ENCODE measurements at places on chromosomes 12 and 14. TPM values are rescaled to one million over a fixed set of nuclear protein-coding genes. Genes with fewer than 3 reads are reported as not detected.

Gene DBX2
- total RNA-seq: not detected

Gene OVCH1
- total RNA-seq: not detected

Gene PLA2G1B
- 0.67 TPM for total RNA-seq

Gene NANOG
- total RNA-seq: 0.23 TPM

Gene BICDL1
- total RNA-seq: 2.3 TPM

Gene B4GALNT3
- total RNA-seq: 1.8 TPM

GRCh38 chr14:68971411-68972035 is 7.6 kb downstream of the ACTN1 start:
- peak; percentile 2 for DNase-seq

DNA sequence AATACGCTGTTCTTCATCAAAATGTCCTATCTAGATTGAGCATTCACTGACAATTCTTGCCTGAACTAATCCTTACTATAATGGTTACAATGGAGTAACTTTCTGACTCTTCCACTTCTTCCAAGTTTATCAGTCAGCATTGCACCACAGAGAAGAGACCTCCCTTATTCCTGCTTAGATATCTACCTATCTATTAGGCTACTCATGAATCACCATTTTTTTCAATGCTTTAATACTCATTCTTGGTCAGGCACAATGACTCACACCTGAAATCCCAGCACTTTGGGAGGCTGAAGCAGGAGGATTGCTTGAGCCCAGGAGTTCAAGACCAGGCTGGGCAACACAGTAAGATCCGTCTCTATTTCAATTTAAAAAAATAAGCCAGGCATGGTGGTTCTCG is 39.3 kb downstream of the RPS6KA5 start:
- no peak for DNase-seq

DNA sequence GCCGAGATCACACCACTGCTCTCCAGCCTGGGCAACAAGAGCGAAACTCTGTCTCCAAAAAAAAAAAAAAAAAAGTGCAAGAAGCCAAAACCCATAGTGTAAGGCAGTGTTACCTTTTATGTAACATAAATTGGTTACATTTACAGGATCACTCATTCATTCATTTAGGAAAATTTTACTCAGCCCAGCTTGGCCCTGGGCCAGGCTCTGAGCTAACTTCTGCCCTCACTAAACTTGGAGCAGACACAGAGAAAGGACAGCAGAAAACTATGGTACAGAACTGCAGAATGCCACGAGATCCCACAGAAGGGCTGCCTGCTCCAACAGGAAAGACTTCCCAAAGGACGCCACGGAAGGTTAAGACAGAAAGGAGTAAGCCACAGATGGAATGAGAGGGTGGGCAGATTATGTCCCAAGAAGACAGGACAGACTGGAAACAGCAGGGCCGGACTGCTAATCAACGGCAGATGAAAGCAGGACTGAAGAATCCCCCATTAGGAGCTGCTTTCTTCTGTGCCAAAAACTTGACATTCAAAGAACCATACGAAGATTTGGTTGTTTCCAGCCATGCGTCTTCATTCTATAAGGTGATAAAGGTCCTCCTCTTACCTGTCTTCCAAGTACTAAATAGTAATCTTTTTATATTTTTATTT is 18.9 kb downstream of the PPP1R13B start:
- peak; percentile 58 for DNase-seq

DNA sequence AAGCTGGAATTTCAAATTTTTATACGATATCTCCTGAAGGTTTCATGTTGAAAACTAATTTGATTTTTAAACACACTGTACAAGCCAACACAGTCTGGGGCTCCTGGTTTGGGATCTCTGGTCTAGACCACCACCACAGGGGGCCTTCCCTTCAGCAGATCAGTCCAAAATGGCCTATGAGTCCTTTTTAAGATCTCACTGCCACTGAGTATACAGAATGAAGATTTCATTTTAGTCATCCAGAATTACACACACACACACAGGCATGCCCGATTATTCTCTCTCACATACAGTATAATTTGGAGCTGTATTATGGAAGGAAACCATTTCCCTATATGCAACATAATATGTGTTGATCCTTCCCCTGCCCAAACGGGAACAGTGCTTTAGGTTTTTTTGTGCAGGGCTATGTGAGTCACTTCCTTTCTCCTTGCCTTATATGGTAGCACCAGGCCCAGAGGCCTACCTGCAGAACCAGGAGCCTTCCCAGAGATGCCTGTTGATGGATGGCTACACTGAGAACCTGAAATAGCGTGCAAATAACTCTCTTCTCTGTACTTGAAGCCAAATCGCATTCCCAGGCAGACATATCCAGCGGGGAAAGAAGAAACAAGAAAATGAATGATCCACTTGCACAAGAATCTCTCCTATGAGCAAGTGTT is 28.1 kb upstream of the WNK1 start:
- DNase-seq: no peak

DNA sequence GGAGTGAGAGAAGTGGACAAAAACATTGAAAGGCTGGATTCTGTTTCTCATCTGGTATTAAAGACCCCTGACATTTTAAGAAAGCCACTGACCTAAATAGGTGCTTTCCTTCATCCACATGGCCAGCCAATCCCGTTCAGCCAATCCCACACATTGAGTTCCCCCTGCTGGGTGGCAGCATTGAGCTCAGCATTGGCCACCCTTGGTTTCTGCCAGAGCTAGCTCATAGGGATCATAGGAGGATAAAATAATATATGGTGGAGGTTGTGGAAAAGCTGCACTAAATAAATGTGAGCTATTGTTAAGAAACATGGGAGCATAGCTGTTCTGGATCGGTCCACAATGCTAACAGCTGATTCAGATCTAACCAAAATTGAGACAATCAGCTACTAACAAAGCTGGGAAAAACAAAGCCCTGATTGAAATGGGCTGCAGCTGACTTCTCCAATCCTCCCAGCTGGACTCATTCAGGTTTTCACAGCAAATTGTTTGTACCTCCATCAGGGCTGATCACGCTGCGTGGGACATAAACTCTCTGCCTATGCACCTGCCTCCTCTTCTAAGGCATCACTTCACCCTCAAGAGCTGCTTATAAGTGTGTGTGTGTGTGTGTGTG is 256.5 kb downstream of the EMP1 start:
- no peak for DNase-seq

- DNase-seq: no peak
Observed at GRCh38 chr14:69093631-69094421, 59.1 kb downstream of the DCAF5 start.

DNA sequence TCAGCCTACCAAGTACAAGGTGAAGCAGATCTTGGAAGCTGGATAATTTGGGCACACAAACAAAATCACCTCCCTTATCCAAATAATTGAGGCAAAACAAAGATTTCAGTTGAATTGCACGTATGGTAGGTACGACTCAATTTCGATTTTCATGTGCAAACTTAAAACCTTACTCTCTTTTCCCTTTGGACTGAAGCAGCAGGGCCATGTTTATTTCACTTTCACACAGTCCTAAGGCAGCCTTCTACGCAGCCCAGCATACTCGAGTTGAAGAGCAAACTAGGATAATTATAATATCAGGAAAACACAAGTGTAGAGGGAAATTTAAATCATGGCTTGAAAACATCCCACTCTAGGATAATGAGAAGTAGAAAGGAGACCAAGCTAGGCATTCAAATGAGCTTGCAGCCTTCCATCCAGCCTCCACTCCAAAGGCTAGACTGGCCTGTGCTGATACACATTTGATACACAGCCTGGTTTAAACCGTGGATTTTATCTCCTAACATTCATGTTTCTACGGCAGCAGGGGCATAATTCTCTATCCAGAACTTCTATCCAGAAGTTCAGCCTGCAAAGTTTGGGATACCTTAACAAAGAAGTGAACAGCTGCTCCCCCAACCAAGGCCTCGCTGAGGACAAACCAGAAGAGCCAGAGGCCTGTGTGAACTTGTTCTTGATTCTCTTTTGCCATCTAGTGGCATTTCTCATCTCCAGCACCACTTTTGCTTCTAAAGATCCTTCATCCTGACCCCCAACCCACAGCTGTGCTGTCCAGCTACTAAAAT is 2.4 kb upstream of the RNASE7 start:
- DNase-seq: peak; percentile 59

- no peak for DNase-seq
Observed at GRCh38 chr14:24327303-24327702, 7.6 kb downstream of the ADCY4 start.

DNA sequence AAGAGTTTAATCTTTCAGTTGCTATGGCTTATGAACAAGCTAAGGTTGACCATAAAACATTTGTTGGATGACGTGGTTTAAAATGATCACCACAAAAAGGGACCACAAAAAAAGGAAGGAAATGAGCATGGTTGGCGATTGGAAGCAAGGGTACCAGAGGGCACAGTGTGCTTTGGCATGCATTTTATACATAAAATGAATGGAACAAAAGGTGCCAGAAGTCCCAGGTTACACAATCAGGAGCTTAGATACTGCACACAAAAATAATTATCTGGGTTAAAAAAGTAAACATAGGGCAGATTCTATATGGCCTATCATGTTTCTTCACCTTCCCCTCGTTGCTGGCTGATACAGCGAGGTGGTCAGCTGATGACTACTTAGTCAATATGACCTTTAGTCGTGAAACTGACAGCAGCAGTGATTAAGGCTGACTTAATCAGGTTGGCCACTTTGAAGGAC is 50.7 kb downstream of the ZC3H14 start:
- no peak for DNase-seq

DNA sequence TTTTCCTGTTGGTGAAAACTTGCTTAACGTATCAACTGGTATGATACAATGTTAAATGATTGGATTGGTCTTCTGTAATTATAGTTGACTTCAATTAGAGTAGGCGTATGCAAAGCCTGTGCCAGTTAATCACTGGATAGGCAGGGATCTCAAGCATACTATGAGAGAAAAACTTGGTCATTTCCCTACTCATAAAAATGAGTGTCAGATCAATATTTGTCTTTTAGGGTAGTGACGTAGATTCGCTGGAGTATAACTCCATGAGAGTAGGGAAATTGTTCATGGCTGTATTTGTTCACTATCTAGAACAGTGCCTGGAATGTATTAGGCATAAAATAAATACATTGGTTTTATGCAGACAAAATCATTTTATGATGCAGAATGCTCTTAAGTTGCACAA is 28.6 kb downstream of the NAA30 start:
- no peak for DNase-seq

GRCh38 chr14:31543969-31544799 is 17.0 kb upstream of the NUBPL start:
- DNase-seq: no peak

GRCh38 chr12:13278249-13278787 is 81.8 kb downstream of the EMP1 start:
- peak; percentile 72 for DNase-seq

All from ovary (tissue), 10 donors.